ENCODE measurements at places on chromosomes 7 and 10.

DNA sequence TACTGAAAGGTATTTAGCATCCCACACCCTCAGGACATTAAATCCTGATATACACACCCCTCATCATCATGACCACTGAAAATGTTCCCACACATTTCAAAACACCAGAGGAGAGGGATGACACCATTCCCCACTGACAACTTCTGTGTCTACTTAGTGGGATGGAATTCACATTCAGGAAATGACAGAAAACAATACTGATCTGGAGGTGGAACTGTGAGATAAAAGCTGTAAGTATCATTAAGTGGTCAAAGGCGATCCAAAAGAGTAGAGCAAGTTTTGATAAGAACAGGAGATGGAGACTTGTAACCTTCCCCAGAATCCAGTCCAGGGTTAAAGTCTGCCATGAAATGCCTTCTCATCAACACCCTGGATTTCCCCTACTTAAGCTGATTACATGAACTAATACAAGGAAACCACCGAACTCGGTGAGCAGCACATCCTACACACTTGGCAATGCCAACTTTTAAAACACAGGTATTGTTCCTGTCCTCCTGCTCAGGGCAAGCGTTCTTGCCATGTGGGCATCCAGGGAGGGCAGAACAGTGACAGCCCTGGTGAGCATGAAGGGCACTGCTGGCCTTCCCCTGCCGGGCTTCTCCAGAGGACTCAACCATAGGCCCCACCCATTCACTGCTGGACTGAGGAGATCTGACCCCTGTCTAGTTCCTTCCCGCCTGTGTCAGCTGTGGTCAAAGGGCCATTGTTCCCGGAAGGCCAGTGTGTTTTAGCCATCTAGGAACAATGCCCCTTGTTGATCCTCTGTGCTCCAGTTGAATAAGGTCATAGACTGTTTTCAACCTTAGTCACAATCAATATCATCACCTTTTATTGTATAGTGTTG, 85.0 kb downstream of the SGMS1 start:
- no peak for DNase-seq

DNA sequence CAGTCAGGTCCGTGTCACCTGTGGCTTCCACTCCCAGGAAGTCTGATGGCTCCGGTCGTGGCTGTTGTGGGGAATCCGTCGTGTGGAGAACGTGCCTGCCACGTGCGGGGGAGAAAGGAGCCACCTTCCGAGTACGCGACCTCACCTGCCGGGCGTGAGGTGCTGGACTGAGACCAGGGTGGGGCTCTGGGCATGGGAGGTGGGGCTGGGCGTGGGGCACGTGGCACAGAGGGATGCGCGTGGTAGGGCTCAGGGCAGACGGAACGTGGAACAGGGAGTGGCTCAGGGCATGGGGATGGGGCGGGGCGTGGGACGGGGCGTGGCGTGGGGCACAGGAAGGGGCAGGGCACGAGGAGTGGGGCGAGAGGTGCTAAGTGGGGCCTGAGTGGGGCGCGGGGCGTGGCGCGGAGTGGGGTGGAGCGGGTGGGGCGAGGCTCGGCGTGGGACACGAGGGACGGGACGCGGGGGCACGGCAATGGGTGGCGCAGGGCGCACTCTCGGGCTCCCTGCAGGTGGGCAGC, 64.8 kb downstream of the C10orf143 start:
- no peak for DNase-seq

DNA sequence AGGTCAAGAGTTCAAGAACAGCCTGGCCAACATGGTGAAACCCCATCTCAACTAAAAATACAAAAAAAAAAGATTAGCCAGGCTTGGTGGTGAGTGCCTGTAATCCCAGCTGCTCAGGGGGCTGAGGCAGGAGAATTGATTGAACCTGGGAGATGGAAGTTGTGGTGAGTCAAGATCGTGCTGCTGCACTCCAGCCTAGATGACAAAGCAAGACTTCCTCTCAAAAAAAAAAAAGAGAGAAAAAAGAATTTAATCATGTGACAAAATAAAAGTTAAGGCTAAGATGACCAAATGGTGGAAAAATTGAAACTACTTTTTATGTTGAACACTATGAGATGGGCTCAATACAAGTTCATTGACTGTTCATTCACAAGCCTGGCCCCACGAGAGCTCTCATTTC, 141.1 kb upstream of the WDR11 start:
- no peak for DNase-seq

- DNase-seq, result no peak
Observed at GRCh38 chr7:462173-463103, 57.2 kb downstream of the PDGFA start.

Data from stimulated activated CD8-positive, alpha-beta memory T cell treated with anti-CD3 and anti-CD28 coated beads, Interleukin-2, amount 100 ng/mL, for 1 hour (primary cell).